Cortex of kidney (tissue), 1 donor: ENCODE measurements at places on chromosomes 5 and 9.

DNA sequence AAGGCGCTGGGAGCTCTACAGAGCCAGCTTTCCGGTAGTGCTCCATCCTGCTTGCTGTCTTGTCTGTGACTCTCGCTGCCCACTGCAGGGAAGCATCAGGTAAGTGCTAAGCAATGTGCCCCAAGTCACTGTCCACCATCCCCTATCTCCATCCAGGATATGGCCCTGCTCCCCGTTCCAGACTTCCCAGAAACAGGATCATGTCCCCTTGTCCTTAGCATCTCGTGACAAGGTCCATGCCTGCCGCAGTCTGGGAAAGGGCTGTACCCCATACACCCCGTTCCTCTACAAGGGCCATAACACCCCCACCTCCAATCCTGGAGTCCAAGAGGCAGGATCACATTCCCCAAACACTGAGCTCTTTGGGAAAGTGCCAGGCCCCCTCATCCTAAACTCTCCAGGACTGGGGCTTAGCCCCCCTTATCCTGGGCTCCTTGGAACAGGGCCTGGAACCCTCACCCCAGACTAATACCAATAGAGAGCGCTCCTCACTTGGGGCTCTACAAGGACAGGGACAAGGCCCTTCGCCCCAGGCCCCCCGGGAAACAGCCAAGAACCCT is 566 bp downstream of the RPP25L start:
- no peak for DNase-seq

DNA sequence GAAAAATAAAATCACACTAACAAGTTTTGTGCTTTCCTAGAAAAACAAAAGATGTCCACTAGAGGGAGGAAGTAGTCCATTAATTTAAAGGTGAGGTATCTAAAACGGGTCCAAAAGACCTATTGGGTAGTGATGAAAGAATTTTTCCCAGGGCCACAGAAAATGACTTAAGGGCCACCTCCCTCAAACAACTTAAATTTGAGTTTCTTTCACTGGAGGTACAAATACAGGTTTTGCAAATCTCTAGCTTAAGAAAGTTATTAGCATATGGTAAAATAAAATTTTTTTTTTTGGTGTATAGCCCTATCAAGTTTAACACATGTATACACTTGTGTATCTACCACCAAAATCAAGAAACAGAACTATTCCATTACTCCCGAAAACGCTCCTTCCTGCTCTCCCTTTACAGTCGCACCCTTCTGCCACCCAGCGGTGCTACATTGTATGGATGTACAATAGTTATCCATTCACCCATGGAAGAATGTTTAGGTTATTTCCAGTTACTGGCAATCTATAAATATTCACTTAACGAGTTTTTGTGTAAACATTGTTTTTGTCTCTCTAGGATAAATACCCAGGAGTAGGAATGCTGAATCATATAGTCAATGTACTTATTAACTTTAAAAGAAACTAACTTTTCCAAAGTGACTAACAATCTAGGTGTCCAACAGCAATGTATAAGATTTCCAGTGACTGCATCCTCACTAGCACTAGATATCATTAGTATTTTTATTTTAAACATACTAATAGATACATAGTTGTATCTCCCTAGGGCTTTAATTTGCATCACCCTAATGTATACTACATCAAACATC is 21.9 kb downstream of the DEPDC1B start:
- no peak for DNase-seq

- DNase-seq, result no peak
These were observed 40.4 kb upstream of the F2RL2 start for GRCh38 chr5:76663573-76663972.

- DNase-seq, result no peak
These were observed 317.8 kb upstream of the RGMB start for GRCh38 chr5:98455665-98456064.

DNA sequence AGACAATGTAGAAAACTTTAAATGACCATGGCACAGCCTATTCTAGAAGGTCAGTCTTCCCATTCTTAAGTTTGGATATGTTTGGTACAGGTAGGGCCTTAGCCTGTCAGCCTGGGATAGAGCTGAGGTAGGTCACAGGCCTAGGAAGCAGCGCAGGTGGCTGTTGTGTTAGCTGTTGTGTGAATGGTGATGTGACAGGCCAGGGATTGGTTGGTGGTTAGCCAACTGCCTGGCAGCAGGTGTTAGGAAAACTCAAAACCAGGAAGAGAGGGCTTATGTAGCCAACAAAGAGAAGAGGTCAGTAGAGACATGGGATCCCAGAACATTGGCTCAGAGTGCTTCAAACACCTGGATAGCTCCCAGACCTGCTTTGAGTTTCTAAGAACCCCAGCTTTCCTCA is 84.2 kb downstream of the FBXO38 start:
- no peak for DNase-seq

GRCh38 chr5:169742771-169743296 is 105.8 kb downstream of the DOCK2 start:
- DNase-seq, result no peak

- DNase-seq, result no peak
These were observed 785.5 kb upstream of the EDIL3 start for GRCh38 chr5:85170183-85170582.

DNA sequence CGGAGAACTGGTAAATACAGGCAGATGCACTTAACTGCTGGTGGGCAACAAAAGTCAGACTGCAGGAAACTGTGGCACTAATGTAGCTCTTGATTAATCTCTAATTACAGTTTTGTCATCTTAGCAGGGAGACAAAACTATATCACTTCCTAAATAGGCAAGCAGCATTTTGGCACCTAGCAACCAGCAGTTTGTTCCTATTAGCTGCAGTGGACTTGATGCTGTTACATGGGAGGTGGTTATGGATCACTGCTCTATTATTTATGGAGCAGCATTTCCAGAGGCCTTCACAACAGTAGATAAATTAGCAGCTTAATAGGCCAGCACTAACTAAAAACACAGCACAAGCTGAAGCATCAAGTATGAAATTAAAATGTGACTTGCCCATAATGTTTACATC is 518.3 kb upstream of the ITGA1 start:
- DNase-seq, result no peak

DNA sequence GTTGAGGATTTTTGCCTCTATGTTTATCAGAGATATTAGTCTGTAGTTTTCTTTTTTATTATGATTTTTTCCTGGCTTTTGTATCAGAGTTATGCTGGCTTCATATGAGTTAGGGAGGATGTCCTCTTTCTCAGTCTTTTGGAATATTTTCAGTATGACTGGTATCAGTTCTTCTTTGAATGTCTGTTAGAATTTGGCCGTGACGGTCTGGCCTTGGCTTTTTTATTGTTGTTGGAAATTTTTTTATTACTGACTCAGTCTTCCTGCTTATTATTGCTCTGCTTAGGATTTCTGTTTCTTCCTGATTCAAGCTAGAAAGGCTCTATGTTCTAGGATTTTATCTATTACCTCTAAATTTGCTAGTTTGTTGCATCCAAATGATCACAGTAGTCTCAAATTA is 421.9 kb downstream of the CDH10 start:
- no peak for DNase-seq

DNA sequence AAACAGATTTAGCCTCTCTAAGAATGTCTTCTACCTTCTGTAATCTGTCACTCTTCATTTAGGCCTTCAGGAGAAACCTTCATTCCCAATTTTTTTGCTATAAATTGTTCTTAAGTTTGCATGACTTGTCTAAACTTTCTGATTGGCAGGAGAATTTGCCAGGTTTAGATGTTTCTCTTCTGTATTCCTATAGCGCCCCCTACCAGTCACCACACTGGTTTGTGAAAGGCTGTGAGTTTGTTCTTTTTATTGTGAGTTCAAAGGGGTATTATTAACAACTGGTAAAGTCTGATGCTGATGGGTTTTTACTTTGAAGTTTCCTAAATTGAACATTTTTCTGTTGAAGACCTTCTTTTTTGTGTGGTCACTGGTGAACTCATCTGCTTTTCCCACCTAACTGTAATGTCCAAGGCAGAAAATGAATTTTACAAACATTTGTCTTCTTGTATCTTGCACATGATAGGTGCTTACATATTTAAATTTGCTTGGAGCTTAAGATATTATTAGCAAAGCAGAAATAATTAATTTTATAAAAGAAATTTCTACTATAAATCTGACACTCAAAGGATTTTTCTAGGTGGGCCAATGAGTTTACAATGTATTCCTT is 18.4 kb upstream of the F2RL2 start:
- DNase-seq, result no peak

- DNase-seq, result no peak
These were observed 402.4 kb downstream of the ARHGEF28 start for GRCh38 chr5:74028406-74028805.

DNA sequence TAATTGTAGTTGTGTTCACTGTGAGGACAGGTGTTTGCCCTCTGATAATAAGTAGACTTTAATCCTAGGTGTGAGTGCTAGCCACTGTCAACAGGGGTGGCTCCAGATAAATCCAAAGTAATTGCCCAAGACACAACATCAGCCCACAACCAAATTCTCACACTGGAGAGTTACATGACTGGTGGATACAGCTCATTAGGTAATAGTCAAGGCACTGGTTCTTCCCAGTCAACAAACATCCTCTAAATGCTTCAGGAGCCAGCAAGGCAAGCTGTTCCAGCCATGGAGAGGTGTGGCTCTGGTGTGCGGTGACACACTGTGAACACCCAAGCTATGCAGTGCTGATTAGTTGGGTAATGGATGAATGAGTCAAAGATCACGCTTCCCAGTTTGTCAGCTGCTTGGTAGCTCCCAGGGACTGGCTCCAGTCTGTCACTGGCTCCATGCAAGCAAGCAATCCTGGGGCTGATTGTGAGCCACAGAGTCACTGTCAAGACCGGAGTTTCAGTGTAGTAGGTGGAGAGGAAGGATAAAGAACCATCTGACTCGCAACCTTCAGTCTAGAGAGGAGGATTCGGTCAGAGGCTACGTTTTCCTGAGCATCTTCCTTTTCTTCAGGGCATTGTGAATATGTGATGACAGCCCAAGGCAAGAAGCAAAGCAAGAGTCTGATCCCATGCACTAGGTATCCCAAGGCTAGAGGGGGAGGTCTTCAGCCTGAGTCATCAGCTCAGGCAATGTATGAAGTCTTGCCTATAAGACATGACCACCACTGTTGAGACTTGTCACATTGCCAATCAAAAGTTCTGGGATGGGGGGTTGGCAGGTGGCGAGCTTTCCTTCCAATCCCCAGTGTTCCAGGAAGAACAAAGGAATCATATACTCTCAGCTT is 63.1 kb downstream of the UGCG start:
- DNase-seq, result no peak

DNA sequence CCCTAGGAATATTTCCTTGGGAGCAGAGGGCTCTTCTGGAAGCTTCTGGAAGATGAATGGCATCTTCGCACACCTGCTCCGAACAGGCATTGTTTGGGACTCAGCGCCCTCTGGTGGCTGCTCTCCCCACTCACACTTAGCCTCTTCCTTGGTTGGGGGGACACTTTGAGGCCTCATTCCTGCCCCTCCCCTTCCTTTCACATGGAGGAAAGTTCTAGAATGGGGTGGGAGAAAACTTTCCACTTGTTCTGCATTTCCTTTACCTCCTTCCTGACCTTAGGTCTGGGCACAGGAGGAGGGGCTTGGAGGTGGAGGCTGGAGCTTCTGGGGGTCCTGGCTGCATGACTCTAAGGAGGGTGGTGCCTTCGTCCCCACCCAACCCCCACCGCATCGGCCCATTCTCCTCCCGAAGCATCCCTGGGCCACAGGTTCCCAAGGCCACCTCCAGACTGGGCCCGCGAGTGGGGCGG is 19.3 kb upstream of the SMIM32 start:
- DNase-seq, result no peak

DNA sequence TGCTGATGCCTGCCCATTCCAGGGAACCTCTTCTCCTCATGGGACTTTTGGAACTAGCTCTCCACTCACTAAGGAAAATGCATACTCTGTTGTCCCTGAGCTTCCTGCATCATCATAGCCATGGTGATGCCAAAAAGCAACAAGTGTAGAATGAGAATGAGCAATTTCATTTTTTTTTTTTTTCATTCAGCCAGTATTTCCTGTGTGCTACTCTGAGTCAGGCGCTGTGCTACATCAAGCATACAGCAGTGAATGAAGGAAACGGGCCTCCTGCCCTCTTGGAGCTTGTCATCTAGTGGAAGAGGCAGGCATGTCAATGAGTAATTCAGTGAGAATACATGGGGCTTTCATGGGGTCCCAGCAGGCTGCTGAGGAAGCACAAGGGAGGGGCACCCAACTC is 483.1 kb downstream of the BNC2 start:
- DNase-seq, result no peak

- no peak for DNase-seq
These were observed 76.5 kb downstream of the WNK2 start for GRCh38 chr9:93260263-93261066.

DNA sequence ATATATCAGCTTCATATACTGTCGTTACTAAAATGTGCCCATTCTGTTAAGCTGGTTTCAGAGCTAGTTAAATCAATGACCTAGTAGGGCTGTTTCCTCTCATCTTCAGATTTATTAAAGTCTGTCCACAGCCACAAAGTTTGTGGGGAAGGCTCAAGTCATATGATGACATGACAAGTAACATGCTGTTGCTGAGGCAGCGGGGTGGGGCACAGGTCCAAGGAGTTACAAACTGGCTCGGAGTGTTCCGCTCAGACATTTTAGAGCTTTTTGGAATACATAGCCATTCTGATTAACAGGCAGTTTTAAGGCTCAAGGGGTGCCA is 2.7 kb upstream of the ANP32B start:
- no peak for DNase-seq

GRCh38 chr9:127033789-127034188 is 88.6 kb downstream of the ANGPTL2 start:
- no peak for DNase-seq

- DNase-seq, result no peak
These were observed 17.9 kb downstream of the PDZD2 start for GRCh38 chr5:31656806-31657205.

DNA sequence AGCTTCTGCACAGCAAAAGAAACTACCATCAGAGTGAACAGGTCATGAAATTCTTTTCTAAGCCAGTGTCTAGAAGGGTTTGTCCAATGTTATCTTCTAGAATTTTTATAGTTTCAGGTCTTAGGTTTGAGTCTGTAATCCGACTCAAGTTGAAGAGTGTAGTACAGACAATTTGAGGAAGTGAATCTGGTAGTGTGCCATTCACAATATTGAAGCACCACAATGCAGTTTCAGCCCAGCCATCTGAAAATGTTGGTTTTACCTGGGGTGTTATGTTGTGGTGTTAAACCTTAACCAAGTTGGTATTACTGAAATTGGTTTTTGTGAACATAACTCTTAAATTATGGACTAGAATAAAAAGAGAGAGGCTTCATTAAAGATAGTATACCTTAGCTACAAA is 77.2 kb downstream of the ADAMTS16 start:
- no peak for DNase-seq

DNA sequence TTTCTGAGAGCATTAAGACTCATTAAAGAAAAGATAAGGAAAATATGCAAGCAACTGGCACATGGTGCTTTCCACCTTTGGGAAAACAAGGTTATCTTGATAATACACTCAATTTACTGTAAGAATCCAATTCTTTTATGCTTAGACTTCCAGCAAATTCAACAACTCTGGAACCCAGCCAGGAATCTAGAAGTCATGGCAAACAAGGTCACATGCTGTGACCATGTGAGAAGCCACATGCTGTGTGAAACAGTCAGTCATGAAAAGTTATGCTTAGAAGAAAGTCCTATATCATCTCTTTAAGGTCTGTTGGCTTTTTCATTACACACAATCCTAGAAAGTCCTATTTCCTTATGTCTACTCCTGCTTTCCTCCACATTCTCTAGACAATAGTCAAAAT is 581.8 kb upstream of the C9orf72 start:
- DNase-seq, result no peak
